ENCODE measurements at places on chromosomes 4 and X. TPM values are rescaled to one million over a fixed set of nuclear protein-coding genes. Genes with fewer than 3 reads are reported as not detected.
A peak's percentile ranks its signal among the peaks of the same experiment; 100 is the strongest.

DNA sequence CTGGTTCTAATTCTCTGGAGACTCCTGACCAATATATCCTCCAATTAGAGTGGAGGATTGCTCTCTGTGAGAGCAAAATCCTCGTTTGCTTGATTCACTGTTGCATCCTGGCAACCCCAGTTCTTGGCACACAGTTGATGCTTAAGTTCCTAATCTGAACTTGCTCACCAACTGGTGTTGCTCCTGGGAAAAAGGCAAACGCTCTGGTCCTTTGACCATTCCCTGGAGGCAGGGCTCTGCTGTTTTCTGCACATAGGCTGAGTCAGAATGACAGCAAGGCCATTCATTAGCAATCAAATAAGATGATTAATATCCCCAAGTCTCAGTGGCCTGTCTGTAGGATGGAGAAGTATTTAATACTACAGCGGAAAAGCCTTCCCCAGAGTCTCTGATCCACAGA lies 172.7 kb upstream of the TBC1D9 start:
- H3K4me3 ChIP-seq, result no peak overlapping the region
- H3K27ac ChIP-seq, result no peak overlapping the region
- no peaks in the 10 kb centered on the region for H3K36me3 ChIP-seq
- DNase-seq, result no peak

DNA sequence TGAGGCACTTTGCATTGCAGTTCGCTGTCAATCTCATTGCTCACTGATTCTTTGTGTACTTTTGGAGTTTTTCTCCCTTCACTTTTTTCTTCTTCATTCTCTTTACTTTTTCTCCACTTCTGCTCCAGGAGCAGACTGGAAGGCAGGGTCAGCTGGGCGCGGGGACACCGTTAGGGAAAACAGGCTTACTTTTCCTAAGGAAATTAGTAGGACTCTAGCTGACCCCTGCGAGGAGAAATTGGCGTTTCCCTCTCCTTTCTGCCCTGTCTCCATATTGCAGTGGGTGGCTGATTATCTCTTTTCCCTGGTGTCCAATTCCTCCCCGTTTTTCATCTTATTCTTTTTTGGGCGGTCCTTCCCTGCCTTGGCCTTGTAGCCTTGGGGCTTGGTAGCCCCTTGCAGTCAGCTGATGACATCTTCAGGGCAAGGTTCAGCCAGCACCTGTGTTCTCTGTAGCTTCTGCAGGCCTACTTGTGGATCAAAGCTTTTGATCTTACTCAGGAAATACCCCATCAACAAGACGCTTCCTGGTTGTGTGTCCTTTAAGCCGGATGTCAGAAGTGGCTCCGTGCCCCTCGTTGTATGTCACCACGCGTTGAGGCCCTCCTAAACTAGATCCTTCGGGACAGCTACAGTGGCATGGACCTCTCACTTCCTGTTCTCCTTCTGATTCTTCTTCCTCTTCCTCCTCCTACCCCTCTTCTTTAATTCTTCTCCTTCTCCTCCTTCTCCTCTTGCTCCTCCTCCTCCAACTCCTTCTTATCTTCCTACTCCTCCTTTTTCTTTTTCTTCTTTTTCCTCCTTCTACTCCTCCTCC lies 36.1 kb downstream of the NBDY start:
- H3K27ac ChIP-seq, result no peak overlapping the region
- no peaks in the 10 kb centered on the region for H3K36me3 ChIP-seq
- no peak for DNase-seq

GRCh38 chr4:28665306-28665705 lies 1804.7 kb downstream of the STIM2 start:
- H3K27ac ChIP-seq, result no peak overlapping the region
- H3K36me3 ChIP-seq, result no peaks in the 10 kb centered on the region
- H3K4me1 ChIP-seq, result no peaks in the 10 kb centered on the region
- DNase-seq, result no peak
- no peak overlapping the region for H3K4me3 ChIP-seq
- H3K27me3 ChIP-seq, result no peaks in the 10 kb centered on the region

- peaks cover 27% of the 10 kb centered on the region for H3K4me1 ChIP-seq
- H3K27ac ChIP-seq, result no peak overlapping the region
- DNase-seq, result no peak
- H3K4me3 ChIP-seq, result no peak overlapping the region
- no peaks in the 10 kb centered on the region for H3K27me3 ChIP-seq
- H3K36me3 ChIP-seq, result no peaks in the 10 kb centered on the region
Observed at GRCh38 chr4:185872747-185873380, 60.9 kb upstream of the SORBS2 start.

- H3K4me1 ChIP-seq, result peaks cover 14% of the 10 kb centered on the region
- no peak overlapping the region for H3K4me3 ChIP-seq
- DNase-seq, result no peak
- H3K27me3 ChIP-seq, result no peaks in the 10 kb centered on the region
Observed at GRCh38 chr4:76597423-76597979, 162.5 kb downstream of the SHROOM3 start.

GRCh38 chr4:119536572-119537528 lies 91.8 kb downstream of the PDE5A start:
- H3K4me1 ChIP-seq, result peaks cover 36% of the 10 kb centered on the region
- peaks cover 19% of the 10 kb centered on the region for H3K36me3 ChIP-seq
- no peak overlapping the region for H3K4me3 ChIP-seq
- DNase-seq, result peak; percentile 67
- peak overlapping the region; percentile 81 for H3K27ac ChIP-seq
- H3K27me3 ChIP-seq, result no peaks in the 10 kb centered on the region

DNA sequence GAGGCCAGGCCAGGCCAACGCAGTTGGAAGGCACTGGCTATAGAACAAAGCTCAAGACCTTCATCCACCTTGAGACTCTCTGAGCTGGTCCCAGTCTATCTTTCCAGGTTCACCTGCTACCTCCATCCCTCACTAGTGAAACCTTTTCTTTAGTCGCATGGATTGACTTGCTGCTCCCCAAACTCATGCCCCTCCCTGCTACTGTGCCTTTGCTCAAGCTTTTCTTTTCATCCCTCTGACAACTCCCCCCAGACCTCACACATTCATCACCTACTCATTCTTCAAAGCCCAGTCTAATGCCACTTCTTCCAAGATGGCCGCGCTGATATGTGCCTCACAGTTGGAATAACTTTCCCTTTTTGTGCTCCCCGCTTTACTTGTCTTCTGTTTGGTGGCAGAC lies 58.0 kb downstream of the CNGA2 start:
- DNase-seq, result no peak
- H3K4me3 ChIP-seq, result no peak overlapping the region
- no peaks in the 10 kb centered on the region for H3K4me1 ChIP-seq

GRCh38 chr4:17941731-17942130 lies 79.8 kb downstream of the LCORL start:
- no peak overlapping the region for H3K27ac ChIP-seq
- H3K4me1 ChIP-seq, result no peaks in the 10 kb centered on the region
- no peak for DNase-seq

DNA sequence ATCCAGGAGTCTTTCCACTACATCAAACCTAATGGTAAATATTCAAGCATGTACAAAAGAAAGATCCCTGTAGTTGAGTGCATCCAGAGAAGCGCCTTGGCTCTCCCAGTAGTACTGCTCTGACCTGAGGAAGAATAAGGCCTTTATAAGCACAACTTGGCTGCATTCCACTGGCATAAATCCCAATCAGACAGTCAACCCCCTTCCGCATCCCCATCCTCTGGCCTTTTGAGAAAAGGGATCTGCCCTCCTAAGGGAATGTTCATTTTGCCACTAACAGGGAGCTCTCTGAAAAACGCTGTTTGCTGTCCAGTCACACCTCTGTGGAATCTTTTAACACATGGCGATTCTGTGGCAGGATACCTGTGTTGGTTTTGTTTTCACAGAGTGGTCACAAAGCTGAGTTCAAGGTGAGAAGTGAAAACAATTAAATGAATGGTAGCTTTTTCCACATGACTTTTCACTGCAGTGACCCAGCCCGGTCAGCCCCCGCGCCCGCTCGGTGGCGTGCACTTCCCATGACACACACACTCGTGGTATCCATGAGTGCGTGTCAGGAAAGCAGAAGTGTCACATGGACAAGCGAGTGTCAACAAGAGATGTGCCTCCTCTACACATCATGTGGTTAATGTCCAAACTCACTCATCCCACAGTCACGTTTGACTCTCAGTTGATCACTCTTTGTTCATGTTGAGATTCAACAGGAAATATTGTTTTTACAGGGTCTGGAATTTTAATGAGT lies 112.2 kb upstream of the ENPP6 start:
- no peaks in the 10 kb centered on the region for H3K36me3 ChIP-seq
- no peaks in the 10 kb centered on the region for H3K27me3 ChIP-seq
- no peak overlapping the region for H3K27ac ChIP-seq
- DNase-seq, result no peak
- H3K4me1 ChIP-seq, result no peaks in the 10 kb centered on the region
- no peak overlapping the region for H3K4me3 ChIP-seq

DSPP gene
- total RNA-seq, result 0.21 TPM

CDX4 gene
- 0.92 TPM for total RNA-seq

KCNE5 gene
- 1.3 TPM for total RNA-seq

ZXDA gene
- not detected for total RNA-seq

MAGEE1 gene
- total RNA-seq, result 3.6 TPM
